ENCODE measurements at places on chromosomes 7 and 10. TPM values are rescaled to one million over a fixed set of nuclear protein-coding genes. Genes with fewer than 3 reads are reported as not detected.

DNA sequence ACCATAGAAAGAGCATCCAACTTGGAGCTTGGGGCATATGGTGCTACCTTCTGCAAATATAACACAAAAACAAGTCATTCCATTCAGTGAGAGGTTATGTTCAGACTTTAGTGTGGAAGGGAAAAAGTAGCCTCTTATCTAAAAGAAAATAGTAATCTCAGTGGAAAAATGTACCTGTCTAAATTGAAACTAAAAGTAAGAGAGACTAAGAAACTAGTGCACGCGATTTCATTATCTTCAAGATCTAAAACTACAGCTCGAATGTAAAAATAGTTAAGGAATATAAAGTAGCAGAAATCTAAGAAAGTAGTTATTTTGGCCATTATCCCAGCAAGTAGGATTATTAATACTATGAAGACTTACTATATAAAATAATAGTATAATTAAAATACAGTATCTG is 233.0 kb upstream of the PPP1R3A start:
- no peak for DNase-seq

DNA sequence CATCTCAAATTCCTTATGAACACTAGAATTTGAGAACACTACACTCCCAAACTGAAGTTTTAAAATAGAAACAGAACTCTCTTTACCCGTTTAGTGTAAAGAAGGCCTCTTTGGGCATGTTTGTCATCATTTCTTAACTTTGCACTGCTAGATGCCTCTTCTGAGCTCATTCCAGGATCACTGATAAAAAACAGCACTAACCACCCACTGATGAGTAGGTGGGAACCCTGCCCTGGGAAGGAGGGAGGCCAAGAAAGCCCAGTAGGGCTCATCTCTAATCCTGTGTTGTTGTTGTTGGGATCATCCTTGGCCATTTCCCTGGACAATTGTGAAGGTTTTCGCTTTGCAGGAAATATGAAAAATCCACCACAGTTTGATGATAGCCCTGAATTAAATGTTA is 68.2 kb downstream of the CUBN start:
- DNase-seq, result no peak

The LAMB1 gene
- total RNA-seq, result 198 TPM

DNA sequence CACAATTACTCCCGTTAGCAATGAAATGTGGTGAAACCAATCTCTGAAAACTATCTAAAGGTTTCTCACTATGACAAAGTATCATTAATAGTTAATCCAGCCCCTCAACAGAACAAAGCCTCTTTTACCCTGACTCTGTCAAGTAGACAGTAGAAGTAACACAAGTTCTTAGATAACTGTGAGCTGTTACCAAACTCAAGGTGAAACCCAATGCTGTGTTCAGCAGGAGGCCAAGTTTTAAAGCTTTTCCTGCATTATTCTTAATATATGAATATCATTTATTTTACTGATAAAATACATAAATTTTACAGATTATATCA is 109.1 kb downstream of the SRPK2 start:
- DNase-seq, result no peak

DNA sequence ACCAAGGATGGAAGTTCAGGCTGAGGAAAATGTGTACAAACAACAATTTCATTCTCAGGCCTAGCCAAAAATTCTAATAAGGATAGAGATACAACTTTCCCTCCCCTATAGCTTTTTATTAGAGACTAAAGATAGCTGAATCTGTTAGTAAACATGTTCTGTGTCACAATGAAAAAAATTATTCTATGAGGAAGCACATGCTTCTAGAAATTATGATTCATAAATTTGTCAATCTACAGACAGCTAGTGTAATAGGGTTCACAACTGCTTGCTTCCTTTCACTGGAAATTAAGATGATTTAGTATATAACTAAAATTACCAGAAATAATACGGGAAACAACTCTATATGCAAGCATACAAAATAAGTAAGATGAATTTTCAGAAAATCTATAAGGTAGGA is 56.6 kb downstream of the CCDC3 start:
- no peak for DNase-seq

GRCh38 chr7:108418946-108419345 is 37.3 kb downstream of the NRCAM start:
- no peak for DNase-seq

The ATP6V0E2 gene
- 29.5 TPM for total RNA-seq

DNA sequence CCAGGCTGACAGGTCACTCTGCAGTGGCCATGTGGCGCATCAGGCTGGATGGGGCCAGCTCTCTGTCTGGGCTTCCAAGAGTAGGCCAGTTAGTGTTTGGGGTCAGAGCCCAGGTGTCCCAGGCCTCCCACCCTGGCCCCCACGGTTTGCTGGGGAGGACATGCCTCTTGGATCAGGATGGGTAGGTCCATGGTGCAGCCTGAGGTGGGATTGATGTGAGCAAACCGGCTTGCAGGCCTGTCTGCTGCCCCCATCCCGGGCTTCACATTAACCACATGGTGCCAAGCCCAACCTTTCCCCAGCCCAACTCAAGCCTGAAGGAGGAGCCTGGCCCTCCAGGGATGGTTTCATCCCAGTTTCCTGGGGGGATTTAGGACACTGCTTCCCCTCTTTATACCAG is 39.2 kb downstream of the LDB3 start:
- DNase-seq, result no peak

GRCh38 chr7:136275794-136276193 is 298.6 kb upstream of the MTPN start:
- DNase-seq, result no peak

The CPEB3 gene
- 2.8 TPM for total RNA-seq

The CRYGN gene
- total RNA-seq, result not detected

DNA sequence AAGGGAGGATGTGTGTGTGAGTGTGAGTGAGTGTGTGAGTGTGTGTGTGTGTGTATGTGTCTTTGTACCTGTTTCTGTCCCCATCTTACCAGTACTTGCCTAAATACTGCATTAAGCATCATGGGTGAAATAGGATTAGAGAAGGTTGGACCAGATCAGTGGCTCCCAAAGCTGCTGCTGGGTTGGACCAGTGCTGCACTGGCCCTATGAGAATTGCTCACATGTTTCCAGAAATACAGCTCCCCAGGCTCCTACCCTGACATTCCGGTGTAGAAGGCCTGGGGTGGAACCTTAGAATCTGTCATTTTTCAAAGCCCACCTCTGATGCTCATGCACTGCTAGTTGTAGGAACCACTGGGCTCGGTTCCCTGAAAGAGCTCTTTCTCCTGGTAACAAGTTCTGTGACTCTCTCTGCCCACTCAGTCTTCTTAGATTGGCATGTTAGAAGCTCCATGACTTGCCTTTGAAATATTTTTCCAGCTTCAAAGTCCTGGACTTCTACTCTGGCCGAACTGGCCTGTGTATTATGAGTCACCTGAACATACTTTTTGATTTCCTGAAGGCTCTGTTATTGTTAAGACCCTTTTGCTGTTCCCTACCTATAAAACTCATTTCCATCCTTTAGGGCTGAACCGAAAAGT is 224.7 kb downstream of the CUX1 start:
- peak; percentile 64 for DNase-seq

DNA sequence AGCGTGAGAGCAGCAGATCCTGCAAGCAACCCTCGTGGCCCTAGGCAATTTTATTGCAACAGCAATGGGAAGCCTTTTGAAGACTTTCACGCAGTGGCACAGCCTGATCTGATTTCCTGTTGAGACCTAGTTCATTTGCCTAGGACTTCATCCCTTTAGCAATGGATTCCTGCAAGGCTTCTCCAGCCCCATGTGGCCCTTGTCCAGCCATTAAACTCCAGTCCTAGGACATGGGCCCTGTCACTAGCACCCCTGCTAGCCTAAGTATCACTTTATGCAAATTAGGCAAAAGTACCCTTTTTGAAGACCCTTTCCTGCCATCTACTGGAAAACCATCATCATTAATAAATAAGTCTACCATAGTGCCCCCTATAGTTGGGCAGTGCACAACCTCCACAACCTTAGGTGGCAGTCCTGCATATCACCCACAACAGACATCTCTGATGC is 379.4 kb downstream of the GALNT17 start:
- DNase-seq, result no peak

GRCh38 chr7:17401791-17402627 is 103.6 kb downstream of the AHR start:
- no peak for DNase-seq

The OR2A1 gene
- not detected for total RNA-seq

The NEBL gene
- total RNA-seq, result 0.21 TPM

- no peak for DNase-seq
Observed at GRCh38 chr10:109191823-109192222, 731.5 kb downstream of the XPNPEP1 start.

The MAT1A gene
- 0.32 TPM for total RNA-seq

The IL2RA gene
- total RNA-seq, result not detected

DNA sequence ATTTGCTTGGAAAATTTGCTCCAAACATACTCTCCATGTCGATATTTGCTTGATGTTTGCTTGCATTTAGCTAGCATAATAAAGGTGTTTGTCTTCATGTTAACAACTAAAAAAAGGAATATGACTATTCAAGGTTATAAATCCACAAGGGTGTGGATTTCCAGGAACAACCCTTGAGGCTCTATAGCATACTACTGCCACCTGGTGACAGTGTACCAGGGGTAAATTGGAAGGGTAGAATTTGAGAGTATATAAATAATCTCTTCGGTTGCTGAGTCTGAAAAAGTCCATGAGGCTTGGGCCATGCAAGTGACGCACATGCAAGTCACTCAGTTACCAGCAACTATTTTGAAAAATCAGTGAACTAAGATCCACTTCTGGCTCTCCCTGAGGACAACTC is 68.4 kb downstream of the SLIT1 start:
- no peak for DNase-seq

DNA sequence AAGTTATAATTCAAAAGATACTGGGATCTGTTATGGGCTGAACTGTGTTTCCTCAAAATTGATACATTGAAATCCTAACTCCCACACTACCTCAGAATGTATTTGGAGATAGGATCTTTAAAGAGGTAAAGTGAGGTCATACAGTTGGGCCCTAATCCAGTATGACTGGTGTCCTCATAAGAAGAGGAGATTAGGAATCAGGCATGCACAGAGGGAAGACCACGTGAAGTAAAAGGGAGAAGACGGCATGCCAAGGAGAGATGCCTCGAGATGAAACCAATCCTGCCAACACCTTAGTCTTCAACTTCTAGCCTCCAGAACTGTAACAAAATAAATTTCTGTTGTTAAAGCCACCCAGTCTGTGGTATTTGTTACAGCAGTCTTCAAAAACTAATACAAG is 5.9 kb upstream of the CFAP69 start:
- no peak for DNase-seq

The SPDYE8 gene
- total RNA-seq, result not detected

DNA sequence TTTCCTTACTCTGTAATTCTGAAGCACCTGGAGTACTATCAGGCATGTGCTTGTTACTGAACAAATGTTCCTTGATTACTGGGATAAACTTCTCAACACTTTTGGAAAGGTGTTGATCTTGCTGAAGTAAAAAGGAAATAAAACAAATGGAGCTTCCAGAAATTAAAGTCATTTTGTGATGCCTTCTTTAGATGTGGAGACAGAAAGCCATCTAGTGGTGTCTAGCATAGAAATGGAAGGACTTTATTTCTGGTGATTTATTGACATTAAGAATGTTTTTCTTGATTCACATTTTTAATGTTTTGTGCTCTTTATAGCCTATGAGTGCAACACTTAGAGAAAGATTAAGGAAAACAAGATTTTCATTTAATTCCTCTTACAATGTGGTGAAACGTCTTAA is 1.4 kb downstream of the SFR1 start:
- DNase-seq, result no peak

DNA sequence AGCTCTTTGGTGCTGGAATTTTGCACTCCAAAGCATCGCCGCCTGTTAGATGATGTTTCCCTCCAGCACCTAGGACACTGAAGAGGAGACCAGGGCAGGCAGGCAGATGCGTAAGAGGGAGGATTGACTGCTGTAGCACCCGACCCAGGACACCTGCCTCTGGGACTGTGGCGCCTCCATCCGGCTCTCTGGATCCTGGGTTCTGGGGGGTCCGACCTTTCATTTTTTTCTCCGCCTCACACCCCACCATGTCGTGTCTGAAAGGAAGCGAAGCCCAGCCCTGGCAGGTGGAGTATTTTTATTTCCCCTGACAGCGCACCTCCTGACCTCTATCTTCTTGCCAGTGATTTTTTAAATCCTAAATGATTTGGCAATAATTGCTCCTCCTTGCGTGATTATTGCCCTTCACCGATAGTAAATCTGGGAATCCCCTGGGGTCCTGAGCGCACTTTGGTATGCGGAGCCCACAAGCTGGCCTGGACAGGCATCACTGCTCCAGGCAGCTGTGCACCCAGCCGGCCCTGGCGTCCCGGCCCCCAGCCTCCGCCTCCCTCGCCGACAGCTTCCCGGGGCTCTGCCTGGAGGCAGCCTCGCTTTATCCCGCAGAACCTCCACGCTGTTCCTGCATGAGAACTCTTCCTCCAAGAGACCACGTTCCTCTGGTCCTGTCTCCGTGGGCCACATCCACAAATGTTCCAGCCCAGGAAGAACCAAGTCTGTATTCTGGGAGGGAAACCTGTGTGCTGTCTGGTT is 48.4 kb downstream of the LHPP start:
- DNase-seq, result no peak

The FANK1 gene
- total RNA-seq, result not detected

The OR6V1 gene
- not detected for total RNA-seq

- no peak for DNase-seq
Observed at GRCh38 chr10:95635319-95635733, 21.2 kb downstream of the ALDH18A1 start.

DNA sequence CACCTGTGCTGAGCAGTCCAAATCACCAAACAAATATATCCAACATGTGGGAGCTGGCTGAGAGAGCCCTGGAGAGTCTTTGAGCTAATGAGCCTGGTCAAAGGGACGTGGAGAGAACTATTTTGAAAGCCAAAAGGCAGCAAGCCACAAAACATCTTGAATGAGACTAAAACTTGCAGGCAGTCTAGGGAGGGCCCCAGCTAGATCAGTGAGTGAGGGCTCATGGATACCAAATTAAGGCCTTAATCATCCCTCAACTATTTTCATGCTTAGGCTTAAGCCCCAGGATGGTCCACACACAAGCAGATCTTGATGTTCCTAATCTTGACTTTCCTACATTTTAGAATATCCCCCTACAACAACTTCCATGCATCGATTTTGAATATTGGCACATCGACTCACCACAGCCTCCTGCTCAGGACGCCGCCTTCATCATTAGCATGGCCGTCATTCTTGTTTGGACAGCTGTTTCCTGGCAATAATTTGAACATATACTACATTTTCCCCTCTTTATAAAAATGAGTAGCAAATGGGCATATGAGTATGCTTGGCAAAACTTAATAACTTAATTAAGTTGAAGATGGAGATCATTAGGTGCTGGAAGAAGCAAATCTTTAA is 86.9 kb upstream of the ADAM12 start:
- no peak for DNase-seq

The MEPCE gene
- 32.9 TPM for total RNA-seq

The ABCB1 gene
- total RNA-seq, result 5.5 TPM

DNA sequence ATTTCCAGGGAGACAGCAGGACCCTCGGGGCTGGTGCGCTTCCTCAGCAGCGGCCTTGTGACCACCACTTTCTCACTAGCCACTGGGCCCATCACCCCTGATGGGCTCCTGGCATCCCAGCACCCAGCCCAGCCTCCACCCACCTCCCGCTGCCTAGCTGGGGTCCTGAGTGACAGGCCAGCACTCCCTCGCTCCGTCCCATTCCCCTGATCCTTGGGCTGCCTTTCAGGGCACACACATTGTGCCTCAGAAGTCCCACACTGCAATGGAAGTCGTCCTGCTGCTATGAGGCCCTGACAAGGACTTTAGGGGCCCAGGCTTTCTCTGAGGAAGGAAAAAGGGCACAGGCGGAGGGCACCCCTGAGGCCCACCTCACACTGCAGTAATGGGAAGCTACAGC is 12.4 kb downstream of the CAMK2B start:
- peak; percentile 40 for DNase-seq

- no peak for DNase-seq
Observed at GRCh38 chr10:21399392-21400035, 126.0 kb downstream of the SKIDA1 start.

The LIPK gene
- total RNA-seq, result not detected

Data from ascending aorta (tissue), 2 donors.